Activated CD8-positive, alpha-beta T cell treated with anti-CD3 and anti-CD28 coated beads for 36 hours (primary cell): ENCODE measurements at places on chromosomes 1 and 21. TPM values are rescaled to one million over a fixed set of nuclear protein-coding genes. Genes with fewer than 3 reads are reported as not detected.

DNA sequence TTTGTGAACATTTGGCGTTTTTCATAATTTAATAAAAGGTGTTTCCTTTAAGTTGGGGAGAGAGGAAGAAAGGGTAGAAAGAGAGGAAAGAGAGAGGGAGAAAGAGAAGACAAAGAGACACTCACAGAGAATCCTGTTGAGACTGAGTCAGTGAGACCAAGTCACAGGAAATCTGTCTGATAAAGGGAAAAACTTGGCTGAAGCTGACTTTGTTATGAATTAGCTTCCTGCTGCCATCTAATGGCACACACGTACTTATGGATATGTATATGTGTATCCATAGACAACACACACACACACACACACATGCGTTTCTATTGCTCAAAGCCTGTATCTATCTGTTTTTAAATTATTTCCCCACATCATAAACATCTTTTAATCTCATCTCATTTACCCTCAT lies 42.5 kb upstream of the DISC1 start:
- DNase-seq, result peak; percentile 6

DNA sequence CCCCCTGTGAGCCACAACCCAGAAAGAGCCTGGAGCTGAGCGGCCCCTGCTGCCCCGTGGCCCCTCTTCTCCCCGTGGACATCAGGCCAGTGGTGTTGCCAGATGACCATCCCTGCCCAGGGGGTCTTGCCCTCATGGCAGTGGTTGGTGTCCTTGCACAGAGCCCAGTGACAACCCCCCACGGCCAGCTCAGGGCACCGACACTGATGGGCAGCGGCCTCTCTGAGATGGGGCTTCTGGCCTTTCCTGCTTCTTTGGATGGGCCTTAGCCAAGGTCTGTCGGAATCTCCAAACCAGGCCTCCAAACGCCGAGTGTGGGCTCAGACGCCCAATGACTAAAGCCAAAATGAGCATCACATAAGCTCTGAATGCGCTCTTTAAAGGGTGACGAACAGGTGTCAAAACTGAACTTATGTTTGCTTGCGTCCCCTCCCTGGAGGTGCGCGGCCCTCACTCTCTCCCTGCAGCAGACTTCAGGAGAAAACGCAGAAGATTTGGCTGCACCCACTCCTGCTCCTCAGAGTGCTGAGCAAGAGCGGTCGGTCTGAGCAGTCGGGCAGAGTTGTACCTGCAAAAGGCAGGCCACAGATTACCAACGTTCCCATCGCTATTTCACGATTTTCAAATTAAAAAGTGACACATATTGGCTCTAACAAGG lies 41.9 kb downstream of the UBE2G2 start:
- no peak for DNase-seq

- DNase-seq, result no peak
Observed at GRCh38 chr1:23408797-23409290, 15.7 kb downstream of the TCEA3 start.

DNA sequence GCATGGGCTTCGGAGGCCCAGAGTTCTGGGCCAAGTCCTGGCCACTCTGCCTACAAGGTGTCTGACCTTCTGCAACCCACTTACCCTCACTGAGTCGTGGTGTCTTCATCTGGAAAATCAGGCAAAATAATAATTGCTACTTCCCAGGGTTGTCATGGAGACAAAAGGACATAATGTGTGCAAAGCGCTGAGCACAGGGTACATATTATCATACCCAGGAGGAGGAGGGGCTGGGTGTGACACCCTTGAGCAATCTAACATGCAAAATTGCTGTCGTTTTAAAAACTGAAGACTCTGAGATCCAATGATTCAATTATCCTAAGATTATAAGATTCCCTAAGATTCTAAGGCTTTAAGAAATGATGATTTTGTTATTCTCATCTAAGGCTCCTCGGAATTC lies 459.5 kb downstream of the PTPRU start:
- DNase-seq, result no peak

- no peak for DNase-seq
Observed at GRCh38 chr1:150072959-150073358, 5.4 kb downstream of the VPS45 start.

- DNase-seq, result no peak
Observed at GRCh38 chr1:241114699-241115233, 242.2 kb downstream of the RGS7 start.

GRCh38 chr1:55179177-55179835 lies 35.9 kb downstream of the USP24 start:
- DNase-seq, result no peak

DNA sequence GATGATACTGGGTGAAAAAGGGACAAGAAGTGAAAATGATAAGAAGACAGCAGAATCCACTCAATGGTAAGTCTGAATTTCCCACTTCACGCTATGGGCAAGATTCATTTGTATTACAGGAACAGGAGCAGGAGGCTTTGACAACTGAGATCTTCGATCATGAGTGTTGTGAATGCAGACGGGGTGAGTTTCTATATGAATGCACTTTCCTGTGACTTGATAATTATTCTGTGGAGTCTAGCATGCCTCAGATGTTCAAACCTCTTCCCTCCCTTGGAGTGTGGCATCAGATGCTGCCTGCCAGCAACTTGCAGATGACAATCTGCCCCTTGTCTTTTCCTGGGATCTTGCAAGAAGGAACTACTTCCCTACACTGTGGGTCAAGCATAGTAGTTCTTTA lies 225.4 kb downstream of the HLX start:
- DNase-seq, result no peak

- DNase-seq, result no peak
Observed at GRCh38 chr1:94394247-94394646, 23.9 kb upstream of the ABCD3 start.

DNA sequence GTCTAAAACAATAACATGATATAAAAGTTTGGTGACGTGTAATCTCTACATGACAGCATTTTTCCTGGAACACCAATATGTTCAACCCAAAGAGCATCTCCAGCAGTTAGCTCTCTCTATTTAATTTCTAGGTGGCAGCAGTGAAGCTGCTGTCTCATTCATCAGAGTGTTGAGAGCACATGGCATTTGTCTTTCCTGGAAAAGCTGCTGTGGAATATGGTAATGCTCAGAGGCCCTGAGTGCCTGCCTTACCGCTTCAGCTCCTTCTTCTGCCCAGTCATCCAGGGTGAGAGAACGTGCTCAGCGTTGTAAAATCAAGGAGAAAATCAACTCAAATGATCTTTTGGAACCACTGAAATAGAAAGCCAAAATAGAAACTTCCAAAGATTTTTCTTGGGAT lies 640.7 kb downstream of the ADGRL2 start:
- DNase-seq, result no peak

DNA sequence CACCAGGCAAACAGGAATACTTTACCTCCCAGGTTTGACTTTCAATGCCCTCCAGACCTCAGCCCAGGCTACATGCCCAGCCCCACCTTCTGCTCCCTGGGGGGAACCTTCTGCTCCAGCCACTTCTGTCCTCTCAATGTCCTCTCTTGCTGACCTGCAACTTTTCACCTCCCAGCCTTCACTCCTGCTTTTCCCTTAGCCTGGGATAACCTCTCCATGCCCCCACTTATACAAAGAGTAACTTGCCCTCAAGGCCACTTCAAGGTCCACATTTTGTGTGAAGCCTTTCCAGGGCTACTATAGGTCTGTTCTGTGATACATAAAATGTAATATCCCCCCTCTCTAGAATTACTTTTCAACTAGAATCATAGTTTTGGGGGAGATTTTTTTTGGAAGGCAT lies 21.7 kb downstream of the SERTAD4 start:
- no peak for DNase-seq

- no peak for DNase-seq
Observed at GRCh38 chr1:228410015-228410414, 3.4 kb upstream of the TRIM11 start.

DNA sequence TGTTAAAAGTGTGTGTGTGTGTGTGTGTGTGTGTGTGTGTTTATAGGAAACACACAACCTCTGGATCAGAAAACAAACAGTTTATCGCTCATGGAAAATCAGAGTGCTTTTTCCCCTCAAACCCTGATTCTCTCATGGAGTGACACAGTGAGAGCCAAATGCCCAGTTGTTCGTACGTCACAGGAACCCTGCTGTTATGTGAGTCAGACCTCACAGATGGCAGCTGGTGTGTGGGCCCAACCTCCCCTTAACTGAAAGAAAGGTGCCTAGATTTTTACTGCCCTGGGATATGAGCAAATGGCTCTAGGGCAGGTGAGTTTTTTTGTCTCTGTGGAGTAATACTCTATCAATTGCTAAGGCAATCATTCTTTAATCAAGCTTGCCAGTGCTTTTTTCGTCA lies 1788.1 kb downstream of the BRINP3 start:
- no peak for DNase-seq

DNA sequence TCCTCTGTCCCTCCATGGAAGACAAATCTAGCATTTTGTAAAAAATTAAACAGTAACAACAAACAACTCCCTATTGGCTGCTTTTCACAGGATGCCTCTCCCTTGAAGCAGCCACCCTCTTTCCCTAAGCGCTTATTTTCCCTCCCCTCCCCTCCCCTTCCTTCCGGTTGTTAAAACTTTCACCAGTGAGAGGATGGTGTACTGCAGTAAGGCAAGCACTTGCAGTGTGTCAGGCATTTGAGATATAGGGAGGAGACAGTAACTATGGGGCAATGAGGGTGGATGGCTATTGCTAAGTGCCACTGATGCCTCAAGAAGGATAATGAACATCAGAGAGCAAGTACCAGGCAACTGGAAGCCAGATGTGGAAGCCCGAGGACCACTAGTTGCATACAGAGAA lies 19.1 kb upstream of the KIAA1614 start:
- no peak for DNase-seq

GRCh38 chr1:214513394-214513793 lies 38.0 kb downstream of the PTPN14 start:
- DNase-seq, result no peak

DNA sequence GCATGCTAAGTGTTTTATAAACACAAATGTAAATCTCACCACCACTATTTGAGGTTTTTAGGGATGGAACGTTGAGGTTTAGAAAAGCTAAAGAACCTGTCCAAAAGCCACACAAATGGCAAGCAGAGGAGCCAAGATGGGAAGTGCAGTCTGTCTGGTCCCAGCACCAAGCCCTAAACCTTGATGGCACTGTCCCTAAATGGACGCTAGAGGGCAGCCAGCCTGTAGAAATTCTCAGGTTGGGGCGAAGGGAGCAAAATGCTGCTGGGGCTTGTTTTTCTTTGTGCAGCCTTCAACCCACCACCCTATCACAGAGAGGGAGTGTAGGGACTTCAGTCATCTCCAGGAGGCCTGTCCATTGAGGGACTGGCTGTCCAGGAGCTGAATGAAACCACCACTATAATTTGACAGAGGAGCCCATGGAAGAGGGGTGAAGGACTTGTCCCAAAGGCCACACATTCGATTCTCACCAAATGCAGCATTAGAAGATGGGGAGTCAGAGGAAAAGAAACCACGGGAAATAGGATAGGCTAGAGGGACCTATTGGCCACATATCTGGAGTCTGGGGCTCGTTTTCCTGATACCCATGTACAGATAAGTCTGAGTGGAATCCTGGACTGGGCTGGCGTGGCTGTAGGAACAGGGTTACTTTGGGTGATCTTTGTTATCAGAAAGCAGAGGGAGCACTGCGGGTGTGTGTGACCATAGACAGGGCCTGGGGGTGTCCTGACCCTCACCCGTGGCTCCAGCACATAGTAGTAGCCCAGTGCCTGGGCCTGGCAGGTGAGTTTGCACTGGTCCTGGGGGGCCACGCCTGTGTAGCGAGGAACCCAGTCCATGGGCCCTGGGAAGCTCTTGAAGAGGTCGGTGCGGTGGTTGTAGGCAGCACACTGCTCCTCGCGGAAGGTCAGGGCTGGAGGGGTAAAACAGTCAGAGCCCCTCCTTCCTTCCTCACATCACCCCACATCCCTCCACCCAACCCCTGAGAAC lies 6.1 kb downstream of the ADAMTS4 start:
- DNase-seq, result peak; percentile 81

DNA sequence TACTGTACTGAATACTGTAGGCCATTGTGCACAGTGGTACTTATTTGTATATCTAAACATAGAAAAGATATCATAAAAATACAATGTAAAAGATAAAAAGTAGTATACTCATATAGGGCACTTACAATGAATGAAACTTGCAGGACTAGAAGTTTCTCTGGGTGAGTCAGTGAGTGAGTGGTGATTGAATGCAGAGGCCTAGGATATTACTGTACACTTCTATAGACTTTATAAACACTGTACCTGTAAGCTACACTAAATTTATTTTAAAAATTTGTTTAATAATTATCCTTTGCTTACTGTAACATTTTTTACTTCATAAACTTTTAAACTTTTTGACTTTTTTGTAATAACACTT lies 82.5 kb downstream of the FGGY start:
- DNase-seq, result no peak

DNA sequence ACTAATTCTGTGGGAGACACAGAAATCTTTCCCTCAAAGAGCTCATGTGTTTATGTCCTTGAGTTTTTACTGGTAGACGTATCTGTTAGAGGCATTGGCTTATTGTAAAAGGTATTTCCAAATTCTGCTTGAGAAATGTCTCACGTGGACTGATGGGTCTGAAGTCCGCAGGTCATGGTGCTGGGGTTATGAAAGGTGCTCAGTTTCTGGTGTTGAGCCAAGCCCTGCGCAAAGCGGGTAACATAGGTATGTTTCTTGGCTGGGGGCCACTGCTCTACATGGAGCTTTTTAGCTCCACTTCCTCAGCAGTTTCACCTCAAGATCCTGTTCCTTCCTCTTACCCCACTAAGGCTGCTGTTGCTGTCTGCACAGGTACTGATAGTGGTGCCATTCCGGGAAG lies 10.8 kb downstream of the UTP25 start:
- no peak for DNase-seq

DNA sequence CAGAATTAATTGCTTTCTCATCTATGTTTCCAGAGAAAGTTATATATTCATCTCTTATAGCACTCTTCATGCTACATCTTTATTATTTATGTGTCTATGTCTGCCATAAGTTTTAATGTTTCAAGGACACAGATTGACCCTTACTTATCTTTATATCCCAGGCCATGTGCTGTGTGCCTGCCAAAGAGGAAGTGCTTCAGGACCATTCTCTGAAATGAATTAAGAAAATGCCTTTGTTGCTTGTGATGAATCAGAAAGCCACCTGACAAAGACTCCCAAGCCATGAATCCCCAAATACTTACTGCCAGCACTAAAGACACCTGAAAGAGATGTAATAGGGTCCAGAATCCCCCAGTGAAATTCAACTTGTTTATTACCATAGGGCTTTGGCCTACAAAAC lies 342.1 kb upstream of the C1orf87 start:
- no peak for DNase-seq

GRCh38 chr1:156821801-156822200 lies 5.2 kb upstream of the SH2D2A start:
- DNase-seq, result peak; percentile 85

The ANKRD34A gene
- total RNA-seq, result 6.6 TPM

The ZNF678 gene
- total RNA-seq, result 6.7 TPM

The TSTD1 gene
- total RNA-seq, result 70.8 TPM

The YBEY gene
- 16.2 TPM for total RNA-seq

The B3GALT5 gene
- total RNA-seq, result not detected

The RNPC3 gene
- 22.8 TPM for total RNA-seq
